ENCODE measurements at places on chromosomes 5 and 9.

- no peak for DNase-seq
Observed at GRCh38 chr9:111074395-111074794, 36.1 kb upstream of the LPAR1 start.

- DNase-seq = no peak
Observed at GRCh38 chr5:61306531-61307131, 25.4 kb upstream of the ZSWIM6 start.

DNA sequence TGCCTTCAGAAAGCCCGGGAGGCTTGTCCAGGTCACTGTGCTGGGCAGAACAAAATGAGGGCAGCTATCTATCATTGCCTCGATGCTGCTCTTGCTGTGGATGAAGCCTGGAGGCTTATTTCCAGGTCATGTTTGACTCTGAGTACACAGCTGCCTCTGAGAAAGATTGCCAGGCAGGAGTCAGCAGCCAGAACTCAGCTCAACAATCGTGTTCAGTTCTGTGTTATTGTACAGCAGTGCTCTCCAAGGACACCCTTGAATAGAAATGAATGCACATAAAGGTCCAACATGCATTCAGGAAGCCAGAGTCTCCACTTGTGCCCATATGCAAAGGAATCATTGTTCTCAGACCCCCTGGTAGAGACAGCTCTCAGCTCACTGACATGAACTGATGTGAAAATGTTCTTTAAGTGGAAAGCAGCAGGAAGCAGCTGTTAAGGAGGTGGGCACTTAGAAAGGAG lies 61.7 kb upstream of the ZFR start:
- DNase-seq = no peak

- DNase-seq = no peak
Observed at GRCh38 chr9:4137234-4137633, 162.6 kb downstream of the GLIS3 start.

GRCh38 chr5:94691949-94692348 lies 73.5 kb downstream of the SLF1 start:
- no peak for DNase-seq

Data from tibial artery (tissue), 4 donors.